Sigmoid colon (tissue), 7 donors: ENCODE measurements at places on chromosomes 16 and 17.

- peak; percentile 86 for DNase-seq
These were observed 16.6 kb downstream of the COPRS start for GRCh38 chr17:31842195-31843069.

DNA sequence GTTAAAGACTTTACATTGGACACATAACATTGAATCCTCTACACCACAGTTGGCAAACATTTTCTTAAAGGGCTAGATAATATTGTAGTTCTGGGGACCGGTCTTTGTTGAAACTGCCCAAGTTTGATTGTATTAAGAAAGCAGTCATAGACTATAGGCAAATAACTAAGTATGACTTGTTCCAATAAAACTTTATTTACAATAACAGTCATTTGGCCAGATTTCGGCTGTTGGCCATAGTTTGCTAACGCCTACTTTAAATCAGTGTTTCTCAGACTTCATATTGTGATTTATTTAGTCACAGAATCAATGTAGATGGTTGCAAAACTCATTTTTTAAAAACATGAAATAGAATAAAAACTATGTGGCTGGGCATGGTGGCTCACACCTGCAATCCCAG is 531.8 kb downstream of the XYLT1 start:
- DNase-seq: no peak

DNA sequence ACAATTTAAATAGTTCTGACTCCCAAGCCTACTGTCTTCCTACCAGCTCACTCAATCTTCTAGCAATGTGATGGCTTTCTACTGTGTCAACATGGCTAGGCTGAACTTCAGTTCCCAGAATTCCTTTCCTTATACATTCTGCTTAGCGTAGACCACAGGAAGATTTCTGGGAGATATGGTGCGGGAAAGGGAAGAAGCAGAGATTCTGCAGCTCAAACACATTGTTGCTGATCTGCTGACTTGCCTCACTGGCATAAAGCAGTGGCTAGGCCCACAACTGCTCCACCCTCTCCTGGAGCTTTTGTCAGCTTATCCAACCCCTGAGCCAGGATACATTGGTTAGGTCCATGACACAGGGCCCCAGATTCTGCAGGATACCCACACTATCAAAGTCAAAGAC is 58.8 kb downstream of the GAS7 start:
- no peak for DNase-seq

- peak; percentile 93 for DNase-seq
These were observed at the start of gene ATP1B2 for GRCh38 chr17:7650509-7651096. Gene ATP1B2, plus strand, starts transcription at chr17:7650926. Its CDS starts 593 bp downstream, at chr17:7651519.

DNA sequence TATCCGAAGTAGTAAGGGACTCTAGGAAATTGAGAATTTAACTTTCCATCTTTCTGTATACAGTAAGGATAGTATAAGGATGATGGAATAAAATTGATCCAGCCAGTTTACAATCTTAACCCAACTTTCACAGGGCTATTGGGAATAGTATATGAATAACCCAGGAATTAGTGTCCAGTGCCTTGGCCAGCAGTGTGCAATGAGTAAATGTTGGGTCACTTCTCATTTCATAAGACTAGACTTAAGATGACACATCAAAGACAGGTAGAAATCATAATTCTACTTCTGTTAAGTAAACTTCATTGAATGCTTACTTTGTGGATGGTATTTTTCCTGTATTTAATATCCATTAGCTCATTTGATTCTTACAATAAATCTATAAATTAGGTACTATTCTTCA is 949.6 kb upstream of the GOT2 start:
- no peak for DNase-seq

GRCh38 chr16:85127379-85127723 is 15.1 kb upstream of the CIBAR2 start:
- no peak for DNase-seq

DNA sequence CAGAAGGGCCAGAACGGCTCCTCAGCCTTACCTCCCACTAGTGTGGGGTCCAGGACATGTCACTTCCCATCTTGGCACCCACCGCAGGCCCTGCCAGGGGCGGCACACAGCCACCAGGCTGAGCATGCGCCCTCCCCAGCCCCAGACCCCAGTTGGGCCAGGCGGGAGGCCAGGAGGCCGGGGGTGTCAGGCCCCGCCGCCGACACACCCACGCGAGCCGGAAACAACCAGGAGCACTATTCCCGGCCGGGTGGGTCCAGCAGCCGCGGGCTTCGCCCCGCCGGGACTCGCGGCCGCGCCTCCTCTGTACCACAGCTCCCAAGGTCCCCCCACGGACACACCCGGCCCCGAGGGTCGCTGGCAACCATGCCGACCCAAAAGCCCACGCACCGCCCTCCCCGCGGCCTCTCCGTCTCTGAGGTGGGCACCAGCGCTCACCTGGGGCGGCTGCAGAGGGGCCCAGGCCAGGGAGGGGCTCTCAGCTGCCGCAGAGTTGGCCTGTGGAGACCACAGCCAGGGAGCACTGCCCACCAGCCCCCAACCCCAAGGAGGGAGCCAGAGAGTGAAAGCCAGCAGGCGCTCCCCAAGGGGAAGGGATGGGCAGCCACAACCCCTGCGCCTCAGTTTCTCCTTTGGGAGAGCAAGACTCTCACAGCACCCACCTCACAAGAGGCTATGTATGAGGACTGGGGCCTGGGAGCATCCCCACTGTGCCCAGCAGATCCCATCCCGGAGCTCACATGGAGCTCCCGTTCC is 18.0 kb downstream of the B9D1 start:
- DNase-seq: peak; percentile 65

- DNase-seq: no peak
These were observed 4.6 kb downstream of the PRDM7 start for GRCh38 chr16:90072442-90073105.

- no peak for DNase-seq
These were observed 150.4 kb downstream of the WWOX start for GRCh38 chr16:78249832-78250231.

DNA sequence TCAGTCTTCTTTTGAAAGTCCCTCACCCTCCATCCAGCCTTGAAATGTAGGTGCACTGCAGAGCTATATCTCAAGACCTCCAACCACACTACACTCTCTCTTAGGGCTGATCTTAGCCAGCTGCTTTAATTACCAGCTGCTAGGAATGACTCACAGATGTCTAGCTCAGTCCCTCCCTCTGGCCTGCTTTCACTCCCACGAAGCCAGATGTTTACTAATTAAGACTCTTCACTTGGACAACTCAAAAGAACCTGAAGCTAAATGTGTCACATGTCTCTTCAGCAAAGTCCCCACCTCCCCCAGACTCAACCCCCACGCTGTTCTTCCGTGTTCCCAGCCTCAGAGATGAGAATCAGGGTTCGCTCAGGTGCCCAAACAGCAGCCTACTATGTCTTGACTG is 2.6 kb downstream of the GTF3C1 start:
- DNase-seq: peak; percentile 29

DNA sequence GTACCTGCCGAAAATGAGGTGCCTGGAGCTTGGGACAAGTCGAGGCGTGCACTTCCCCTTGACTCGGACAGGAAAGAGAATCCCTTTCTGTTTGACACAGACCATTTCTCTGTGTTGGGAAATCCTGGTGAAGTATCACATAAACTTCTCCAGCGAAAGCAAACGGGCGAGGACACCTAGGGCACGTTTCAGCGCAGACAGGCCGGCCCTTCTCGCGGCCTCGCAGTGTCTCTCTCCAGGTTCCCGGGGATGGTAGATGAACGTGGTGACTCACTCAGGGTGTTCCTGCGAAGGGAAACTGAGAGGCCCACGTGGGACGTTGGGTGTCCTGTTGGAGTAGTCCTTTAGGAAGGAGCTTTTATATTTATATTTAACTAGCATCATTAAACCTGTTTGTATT is 36.3 kb upstream of the ZNF750 start:
- peak; percentile 84 for DNase-seq

DNA sequence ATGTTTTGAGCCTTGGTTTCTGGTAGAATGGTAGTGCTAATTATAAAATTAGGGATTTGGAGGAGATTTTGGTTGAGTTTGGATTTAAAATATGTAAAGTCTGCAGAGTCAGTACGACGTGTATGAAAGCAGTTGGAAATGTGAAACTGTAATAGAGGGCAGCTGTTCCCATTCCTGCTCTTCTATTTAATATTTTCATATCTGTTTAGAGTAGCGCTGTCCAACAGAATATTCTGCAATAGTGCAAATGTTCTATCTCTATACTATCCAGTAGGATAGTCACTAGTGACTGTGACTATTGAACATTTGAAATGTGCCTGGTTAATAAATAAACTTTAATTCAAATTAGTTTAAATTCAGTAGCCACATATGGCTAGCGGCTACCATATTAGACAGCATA is 443.4 kb upstream of the SOX9 start:
- no peak for DNase-seq

- DNase-seq: no peak
These were observed 13.6 kb downstream of the PIMREG start for GRCh38 chr17:6457688-6458459.

- no peak for DNase-seq
These were observed 56.5 kb downstream of the ACTG1 start for GRCh38 chr17:81456091-81456490.

- DNase-seq: peak; percentile 20
These were observed 228.4 kb downstream of the IRF8 start for GRCh38 chr16:86127366-86127765.

- no peak for DNase-seq
These were observed 9.3 kb upstream of the RNF135 start for GRCh38 chr17:30961209-30962188.

DNA sequence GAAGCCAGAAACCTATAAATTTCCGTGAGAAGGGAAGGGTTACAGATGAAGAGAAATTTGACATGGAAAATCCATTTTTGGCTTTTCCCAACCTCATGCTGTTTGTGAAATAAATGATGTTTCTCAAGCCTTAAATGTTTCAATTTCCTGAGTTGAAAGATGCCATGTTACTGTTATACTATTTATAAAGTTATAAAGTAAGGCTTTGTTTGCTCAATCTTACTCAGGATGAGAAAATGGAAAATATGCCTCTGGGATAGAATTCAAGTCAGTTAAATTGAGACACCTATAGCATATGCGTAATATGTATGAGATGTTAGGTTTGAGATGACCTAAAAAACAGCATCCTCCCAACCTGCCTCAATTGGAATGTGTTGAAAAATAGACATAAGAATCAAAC is 19.9 kb upstream of the FAM20A start:
- no peak for DNase-seq

GRCh38 chr17:17565471-17566339 is 25.8 kb downstream of the PEMT start:
- no peak for DNase-seq

GRCh38 chr16:53541326-53541725 is 38.3 kb upstream of the AKTIP start:
- DNase-seq: no peak

GRCh38 chr16:35686595-35686994 is 2227.2 kb downstream of the TP53TG3F start:
- no peak for DNase-seq

DNA sequence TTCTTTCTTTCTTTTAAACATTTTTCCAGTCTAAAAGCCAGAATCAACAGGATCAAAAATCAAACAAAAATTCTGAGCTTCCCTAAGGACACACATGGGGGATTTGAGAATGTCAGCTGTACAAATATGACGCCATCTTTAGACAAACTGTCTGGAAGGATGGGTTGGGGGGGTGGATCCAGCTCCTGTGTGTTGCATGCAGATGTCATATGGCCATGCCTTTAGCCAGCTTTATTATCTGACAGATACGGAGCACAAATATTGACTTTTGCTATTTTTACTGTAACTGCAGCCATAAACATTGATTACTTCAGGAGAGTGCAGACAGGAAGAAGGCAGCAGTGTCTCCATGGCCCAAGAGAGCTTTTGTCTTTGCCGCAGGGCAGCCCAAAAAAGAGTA is 279.4 kb upstream of the ELAC2 start:
- no peak for DNase-seq

DNA sequence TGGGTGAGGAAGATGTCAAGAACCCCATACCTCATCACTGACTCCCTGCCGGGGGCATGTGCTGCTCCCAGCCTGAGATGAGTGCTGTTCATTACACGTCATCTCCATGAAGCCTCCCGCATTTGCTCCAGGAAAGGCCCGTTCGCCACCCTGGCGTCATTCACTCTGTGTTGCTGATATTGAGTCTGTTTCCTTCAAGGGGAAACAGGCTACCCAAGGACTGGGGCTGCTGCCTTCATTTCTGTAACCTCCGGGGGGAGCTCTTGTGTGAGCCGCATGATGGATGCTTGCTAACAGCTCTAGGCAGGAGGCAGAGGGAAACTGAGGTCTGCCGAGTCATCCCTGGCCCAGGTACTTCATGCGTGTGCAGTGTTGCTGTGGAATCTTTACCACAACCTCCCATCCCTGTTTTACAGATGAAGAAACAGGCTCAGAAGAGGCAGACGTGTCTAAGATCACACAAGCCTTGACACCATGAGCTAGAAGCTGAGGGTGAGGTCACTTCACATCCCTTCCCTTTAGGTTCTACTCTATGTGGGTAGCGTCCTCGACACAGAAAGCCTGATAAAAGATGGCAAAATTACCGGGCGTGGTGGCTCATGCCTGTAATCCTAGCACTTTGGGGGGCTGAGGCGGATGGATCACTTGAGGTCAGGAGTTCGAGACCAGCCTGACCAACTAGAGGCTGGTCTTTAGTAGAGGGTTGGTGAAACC is 3.5 kb upstream of the ARMC5 start:
- DNase-seq: peak; percentile 63

- DNase-seq: no peak
These were observed 16.6 kb downstream of the GP2 start for GRCh38 chr16:20310421-20311395.

DNA sequence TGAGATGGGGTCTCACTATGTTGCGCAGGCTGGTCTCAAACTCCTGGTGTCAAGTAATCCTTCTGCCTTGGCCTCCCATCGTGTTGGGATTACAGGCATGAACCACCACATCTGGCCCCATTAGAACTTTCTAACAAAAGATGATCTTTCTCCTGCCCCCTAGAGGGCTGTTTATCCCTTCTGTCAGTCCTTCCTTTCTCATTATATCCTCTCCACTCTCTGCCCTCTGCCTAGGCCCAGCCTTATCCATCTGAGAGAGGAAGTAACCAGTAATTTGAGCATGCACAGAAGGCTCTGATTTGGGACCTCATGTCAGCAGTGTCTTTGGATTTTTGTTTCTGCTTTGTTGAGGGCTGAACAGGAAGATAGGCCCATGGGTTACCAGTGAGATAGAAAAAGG is 4.4 kb upstream of the DHX40 start:
- no peak for DNase-seq

GRCh38 chr16:22195695-22196558 is 10.2 kb upstream of the EEF2K start:
- DNase-seq: peak; percentile 95

GRCh38 chr17:27845264-27846041 is 45.1 kb upstream of the NOS2 start:
- no peak for DNase-seq

DNA sequence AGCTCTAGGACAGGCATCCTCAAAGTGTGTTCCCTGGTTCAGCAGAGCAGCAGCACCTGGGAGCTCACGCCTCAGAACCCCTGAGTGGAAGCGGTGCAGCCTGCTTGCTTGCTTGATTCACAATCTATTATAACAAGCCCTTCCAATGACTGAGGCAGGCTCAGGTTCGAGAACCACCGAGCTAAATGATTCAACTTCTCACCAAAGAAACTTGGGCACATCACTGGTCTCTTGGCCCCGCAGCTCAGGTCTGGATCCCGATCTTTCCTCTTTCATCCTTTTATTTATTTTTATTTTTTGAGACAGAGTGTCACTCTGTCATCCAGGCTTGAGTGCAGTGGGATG is 24.5 kb downstream of the CLUH start:
- DNase-seq: no peak
